Gastroesophageal sphincter (tissue), 4 donors: ENCODE measurements at places on chromosomes 5 and 9. TPM values are rescaled to one million over a fixed set of nuclear protein-coding genes. Genes with fewer than 3 reads are reported as not detected.
A peak's percentile ranks its signal among the peaks of the same experiment; 100 is the strongest.

GRCh38 chr5:636951-637350 lies 24.8 kb downstream of the CEP72 start:
- no peak for ATAC-seq

DNA sequence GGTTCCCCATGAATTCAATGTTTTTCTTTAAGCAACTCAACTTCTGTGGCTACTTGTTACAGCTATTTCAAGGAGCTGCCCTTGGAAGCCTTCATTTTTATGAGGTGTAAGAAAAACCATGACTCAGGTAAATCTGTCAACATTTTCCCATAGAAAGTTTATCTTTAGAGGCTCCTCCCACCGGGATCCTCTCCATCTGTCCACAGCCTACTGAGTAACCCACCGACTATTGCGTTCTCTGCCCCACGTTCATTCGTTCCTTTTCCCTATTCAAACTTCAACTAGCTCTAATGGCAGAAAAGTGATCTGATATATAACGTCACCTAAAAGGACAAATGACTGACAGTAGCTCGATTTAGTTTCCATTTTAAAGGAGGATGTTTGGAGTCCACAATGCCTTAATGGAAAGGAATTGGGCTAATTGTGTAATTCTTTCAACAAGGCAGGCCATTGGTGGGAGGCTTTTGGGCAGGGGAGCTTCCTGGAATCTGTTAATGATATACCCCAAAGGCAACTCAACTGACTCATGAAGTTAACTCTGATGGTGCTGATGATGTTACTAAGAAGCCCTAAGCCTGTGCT lies 29.3 kb upstream of the NR3C1 start:
- ATAC-seq, result no peak

GRCh38 chr5:106127341-106127781 lies 1543.4 kb downstream of the EFNA5 start:
- ATAC-seq, result no peak

- ATAC-seq, result no peak
Measured at GRCh38 chr9:83936523-83936922, 15.3 kb upstream of the KIF27 start.

- no peak for ATAC-seq
Measured at GRCh38 chr9:976943-977837, 735 bp downstream of the DMRT3 start.

DNA sequence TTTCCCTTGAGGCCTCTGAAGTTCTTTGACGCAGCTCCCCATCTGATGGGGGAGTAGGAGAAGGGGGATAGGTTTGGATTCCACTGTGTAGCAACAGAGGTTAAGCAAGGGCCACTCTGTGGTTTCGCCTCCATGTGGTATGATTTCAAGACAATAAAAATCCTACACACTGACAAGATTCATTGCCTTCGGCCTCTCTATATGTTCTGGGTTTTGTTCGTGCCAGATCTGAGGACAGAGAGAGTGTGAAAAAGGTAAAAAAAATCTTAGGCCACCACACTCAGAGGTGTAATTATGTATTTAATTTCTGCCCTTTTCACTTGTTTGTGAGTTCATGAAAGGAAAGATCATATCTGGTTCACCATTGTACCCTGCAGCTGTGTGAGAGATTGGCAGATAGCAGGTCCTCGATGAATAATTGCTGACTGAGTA lies 715.2 kb upstream of the ZNF608 start:
- ATAC-seq, result no peak

DNA sequence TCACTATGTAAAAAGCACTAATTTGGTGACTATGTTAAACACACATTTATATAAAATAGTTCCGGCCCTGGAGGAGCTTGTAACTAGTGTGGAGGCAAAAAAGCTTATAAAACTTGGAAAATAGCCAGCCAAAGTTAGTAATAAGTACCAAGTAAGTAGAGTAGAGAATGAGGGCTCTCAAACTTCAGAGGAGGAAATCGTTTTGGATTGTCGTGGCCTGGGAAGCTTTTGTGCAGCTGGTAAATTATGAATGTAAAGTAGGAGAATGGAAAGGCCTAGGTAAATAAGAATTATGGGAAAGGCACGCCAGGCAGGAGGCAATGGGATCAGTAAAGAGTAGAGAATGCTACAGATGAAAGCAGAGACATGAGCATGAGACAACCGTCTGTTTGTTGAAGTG lies 832.7 kb upstream of the ZNF608 start:
- ATAC-seq, result no peak

DNA sequence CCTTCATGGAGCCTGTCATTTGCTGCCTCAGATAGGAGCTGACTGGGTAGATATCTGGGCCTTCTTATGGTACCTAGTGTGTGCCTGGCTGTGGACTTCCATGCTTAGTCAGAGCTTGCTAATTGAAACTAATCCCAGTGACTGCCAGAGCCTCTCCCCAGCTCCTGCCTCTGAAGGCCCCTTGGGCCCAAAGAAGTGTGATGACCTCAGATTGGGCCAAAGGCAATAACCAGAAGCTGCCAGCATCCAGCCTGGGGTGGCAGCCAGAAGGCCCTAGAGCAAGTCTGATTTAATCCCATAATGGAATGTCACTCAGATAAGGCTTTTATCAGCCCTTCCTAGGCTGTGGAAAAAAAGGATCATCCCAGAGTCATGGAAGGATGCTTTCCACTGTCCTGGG lies 17.1 kb upstream of the CDC23 start:
- no peak for ATAC-seq

DNA sequence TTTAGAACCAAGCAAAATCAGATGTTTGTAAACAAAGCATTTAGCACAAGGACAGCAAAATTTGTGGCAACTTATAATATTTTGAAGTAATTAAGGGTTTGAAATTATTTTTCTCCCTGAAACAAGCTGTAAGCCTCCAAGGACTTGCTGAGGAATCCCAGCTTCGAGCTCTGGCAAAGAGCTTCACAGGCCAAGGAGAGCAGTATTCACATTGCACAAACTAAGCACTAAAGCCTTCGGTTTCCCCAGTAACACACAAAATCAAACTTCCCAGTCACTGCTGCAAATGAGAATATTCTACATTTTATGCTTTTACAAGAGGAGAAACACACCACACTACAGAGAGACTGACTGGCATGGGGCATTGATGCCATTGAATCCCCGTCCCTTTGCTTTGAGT lies 101.9 kb downstream of the WDR41 start:
- ATAC-seq, result no peak

GRCh38 chr5:167036585-167036984 lies 1254.9 kb upstream of the WWC1 start:
- ATAC-seq, result no peak

DNA sequence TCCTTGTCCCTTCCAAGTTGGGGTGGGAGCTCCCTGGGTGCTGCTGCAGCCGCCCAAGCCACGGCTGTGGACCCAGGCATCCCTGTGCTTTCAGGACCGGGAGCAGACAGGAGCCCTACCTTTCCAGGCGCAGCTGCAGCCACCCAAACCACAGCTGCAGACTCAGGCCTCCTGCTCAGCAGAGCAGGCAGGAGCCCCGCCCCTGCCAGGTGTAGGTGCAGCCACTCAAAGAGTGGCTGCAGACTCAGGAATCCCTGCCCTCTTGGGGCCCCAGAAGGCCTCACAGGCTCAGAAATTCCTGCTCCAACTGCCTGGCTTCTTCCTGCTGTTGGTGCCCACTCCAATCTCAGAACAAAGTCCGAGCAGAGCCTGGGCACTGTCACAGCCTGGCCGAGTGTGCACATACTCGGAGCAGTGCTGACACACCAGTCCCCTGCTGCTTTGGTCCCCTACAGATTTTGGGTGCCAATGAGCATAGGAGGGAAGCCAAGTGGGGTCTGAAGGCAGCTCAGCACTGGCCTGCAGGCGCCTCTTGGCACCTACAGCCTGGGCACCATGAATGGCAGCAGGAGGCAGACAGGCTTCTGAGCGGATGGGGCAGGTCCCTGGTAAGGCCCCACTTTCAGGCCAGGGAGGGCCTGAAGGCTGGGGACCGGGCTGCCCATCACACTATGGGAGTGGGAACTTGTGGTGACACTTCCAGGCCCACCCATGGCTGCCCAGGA lies 6.0 kb upstream of the TESK1 start:
- ATAC-seq, result no peak

DNA sequence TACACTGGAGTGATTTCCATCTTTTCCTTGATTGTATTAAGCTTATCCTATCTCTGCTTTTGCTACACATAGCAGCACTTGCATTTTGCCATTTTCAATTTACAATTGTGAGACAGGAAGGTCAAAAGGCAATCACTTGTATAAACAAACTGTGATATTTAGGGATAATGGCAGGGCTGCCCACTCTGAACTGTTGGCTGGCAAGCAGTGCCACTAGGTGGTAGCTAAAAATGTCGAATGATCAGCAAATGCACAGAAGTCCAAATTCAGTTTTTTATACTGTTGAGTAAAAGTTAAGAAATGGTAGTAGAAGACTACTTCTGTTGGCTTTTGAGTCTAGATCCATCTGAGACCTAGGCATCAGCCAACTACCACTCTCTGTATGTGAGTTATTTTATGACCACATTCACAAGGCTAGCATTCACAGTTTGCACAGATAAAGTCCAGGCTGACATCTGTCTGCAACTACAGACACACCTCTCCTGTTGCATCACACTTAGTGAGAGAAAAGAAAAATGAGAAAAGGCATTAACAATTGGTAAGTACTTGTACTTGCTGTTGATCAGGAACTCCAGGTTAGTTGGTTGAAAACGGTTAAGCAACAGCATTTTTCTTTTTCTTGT lies 108.8 kb upstream of the ASTN2 start:
- no peak for ATAC-seq

DNA sequence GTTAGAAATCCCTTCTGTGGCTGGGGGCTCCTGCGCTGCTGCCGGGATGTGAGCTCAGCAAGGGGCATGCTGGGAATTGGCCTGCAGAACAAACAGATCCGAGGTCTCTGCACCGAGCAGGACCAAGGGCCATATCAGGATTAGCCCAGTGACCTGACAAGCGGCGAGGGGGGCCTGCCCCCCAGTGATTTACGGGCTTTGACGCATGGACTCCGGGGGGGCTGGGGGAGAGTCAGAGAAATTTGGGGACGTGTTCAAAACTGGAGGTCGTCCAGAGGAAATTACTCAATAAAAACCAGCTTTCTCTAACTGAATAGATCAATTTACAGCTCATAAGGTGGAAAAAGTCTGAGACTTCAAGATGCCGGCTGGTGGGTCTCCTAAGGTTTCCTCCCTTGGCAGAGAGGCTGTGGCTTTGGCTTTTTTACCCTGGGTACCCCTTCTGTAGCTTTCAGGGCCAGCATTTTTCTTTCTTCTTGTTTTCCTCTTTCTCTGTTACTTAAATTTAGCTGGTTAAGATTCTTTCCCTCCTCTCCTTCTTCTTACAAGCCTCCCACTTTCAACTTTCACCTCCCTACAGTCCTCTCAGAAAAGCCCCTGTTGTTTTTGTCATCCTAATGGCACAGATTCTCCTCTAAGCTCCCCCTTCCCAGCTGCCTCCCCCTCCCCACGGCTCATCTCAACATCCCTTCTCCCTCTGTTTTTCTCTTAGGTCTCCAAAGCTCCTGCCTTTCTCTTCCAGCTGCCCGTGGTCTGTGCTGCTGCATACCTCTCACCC lies 551.0 kb downstream of the CCDC171 start:
- ATAC-seq, result peak; percentile 42

DNA sequence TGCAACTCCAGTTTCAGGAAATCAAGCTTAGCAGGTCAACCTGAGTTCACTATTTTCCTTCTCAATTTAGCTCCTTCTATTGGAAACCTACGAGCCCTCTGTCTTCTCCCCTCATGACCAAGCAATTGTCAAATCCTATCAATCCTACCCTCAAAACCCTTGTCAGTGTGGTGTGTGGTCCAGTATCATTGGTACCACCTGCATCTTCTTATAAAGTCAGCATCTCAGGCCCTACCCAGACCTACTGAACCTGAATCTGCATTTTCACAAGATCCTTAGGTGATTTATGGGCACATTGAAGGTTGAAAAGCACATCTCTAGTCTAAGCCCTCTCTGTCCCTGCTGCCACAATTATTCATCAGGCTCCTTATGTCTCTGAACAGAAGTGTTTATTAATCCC lies 77.6 kb upstream of the NR4A3 start:
- no peak for ATAC-seq

- no peak for ATAC-seq
Measured at GRCh38 chr9:70362952-70363351, 51.5 kb downstream of the KLF9 start.

GRCh38 chr5:111933086-111933485 lies 176.1 kb upstream of the NREP start:
- no peak for ATAC-seq

DNA sequence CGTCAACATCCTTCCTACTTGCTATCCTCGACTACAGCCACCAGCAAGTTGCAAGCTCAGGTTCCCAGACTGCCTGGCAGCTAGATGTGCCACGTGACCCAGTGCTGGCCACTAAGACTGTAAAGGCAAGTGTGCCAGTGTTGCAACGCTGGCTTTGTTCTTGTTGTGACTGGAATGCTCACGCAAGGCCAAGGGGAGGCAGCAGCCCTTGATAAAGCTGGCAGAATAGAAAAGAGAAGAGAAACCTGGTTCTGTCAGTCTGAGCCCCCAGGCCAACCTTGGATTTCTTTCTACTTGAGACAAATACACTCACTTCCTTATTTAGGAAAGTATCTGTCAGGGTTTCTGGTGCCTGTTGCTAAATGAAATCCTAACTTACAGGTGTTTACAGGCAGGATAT lies 113.0 kb downstream of the KLHL3 start:
- peak; percentile 57 for ATAC-seq

- ATAC-seq, result no peak
Measured at GRCh38 chr5:158419186-158419585, 560.2 kb upstream of the CLINT1 start.

DNA sequence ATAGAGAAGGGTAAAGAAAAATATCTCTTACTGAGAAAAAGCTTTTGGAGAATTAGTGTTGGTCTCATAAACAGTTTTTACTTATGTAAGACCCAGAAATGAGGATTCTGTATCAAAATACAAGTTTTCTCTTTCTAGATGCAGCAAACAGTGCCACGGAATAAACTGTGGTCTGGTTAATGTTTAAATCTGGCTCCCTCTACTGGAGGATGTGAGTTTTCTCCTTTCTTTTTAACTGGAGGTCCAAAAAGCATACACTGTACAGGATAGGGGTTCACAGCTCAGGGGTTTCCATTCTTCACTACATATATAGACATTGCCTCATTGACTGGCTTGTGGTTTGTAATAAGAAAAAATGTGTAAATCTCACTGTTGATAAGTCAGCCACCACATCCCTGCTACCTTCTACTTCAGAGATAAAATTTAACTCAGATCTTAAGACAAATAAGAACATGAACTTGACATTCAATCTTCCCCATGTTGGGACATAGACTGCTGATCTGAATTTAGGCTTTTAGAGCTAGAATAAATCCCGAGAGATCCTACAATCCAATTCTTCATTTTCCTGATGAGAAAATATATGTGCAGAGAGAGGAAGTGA lies 98.9 kb downstream of the CFAP95 start:
- peak; percentile 61 for ATAC-seq

PALM2AKAP2 gene
- total RNA-seq, result 2.0 TPM

OR1N1 gene
- not detected for total RNA-seq

DHX29 gene
- 38.9 TPM for total RNA-seq

DMGDH gene
- 4.7 TPM for total RNA-seq

PAEP gene
- not detected for total RNA-seq

ZNG1A gene
- total RNA-seq, result 32.2 TPM
